ENCODE measurements at places on chromosomes 13 and 19. TPM values are rescaled to one million over a fixed set of nuclear protein-coding genes. Genes with fewer than 3 reads are reported as not detected.

GRCh38 chr19:33048806-33049676 lies 15.6 kb downstream of the RHPN2 start:
- DNase-seq: no peak
- no peak overlapping the region for H3K4me3 ChIP-seq
- no peaks in the 10 kb centered on the region for H3K36me3 ChIP-seq
- peaks cover 3% of the 10 kb centered on the region for H3K27me3 ChIP-seq
- no peak overlapping the region for H3K27ac ChIP-seq
- no peaks in the 10 kb centered on the region for H3K4me1 ChIP-seq

MEDAG gene
- total RNA-seq: not detected

ACP5 gene
- total RNA-seq: 35.0 TPM

DNA sequence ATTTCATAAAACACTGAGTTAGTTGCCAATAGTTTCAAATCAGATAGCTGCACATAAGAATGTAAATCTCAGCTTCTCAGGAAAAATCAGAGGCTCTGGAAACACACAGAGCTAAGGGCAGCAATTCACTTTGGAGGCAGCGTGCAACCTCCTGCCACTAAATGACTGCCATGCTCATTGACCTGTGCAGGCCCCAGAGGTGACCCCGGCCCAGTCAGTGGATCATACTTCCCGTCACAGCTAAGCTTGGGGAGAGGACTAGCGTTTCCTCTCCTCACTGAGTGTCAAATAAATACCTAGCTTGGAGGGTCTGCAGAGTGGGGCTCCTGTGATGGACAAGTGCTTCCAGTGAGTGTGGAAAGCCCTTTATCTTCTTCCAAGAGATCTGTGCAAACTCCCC lies 67.2 kb downstream of the UQCRFS1 start:
- peaks cover 2% of the 10 kb centered on the region for H3K27me3 ChIP-seq
- no peak overlapping the region for H3K27ac ChIP-seq
- H3K36me3 ChIP-seq: no peaks in the 10 kb centered on the region
- DNase-seq: no peak
- no peak overlapping the region for H3K4me3 ChIP-seq

- H3K36me3 ChIP-seq: no peaks in the 10 kb centered on the region
- peaks cover 2% of the 10 kb centered on the region for H3K4me1 ChIP-seq
- no peak overlapping the region for H3K4me3 ChIP-seq
- no peak for DNase-seq
Observed at GRCh38 chr19:17671906-17672305, 16.2 kb downstream of the UNC13A start.

NPHS1 gene
- total RNA-seq: not detected

GRCh38 chr13:112702341-112702985 lies 12.6 kb downstream of the ATP11A start:
- peaks cover 4% of the 10 kb centered on the region for H3K36me3 ChIP-seq
- no peak for DNase-seq
- no peak overlapping the region for H3K4me3 ChIP-seq
- H3K27ac ChIP-seq: no peak overlapping the region

FAM216B gene
- total RNA-seq: not detected

GRCh38 chr19:28345811-28346210 lies 867.1 kb downstream of the UQCRFS1 start:
- DNase-seq: no peak
- no peaks in the 10 kb centered on the region for H3K4me1 ChIP-seq
- no peak overlapping the region for H3K27ac ChIP-seq
- H3K36me3 ChIP-seq: no peaks in the 10 kb centered on the region

KLK15 gene
- not detected for total RNA-seq

DNA sequence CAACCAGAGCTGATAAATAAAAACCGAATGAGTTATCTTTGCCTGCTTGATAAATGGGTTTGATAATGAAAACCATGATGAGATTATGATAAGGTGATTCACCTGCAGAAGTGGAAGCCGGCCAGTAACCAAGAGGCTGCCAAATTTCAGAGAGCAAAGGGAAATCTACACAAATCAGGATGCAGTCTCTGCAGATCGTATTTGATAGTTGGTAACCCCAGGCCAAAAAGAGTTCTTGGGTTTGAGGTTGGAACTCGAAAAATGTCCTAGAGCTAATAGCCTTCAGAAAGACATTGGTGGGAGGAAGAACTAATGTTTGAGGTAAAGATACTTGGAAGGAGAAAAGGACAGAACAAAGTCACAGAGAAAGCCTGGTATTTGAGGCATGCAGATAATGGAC lies 9.6 kb upstream of the LATS2 start:
- H3K36me3 ChIP-seq: no peaks in the 10 kb centered on the region
- H3K4me1 ChIP-seq: peaks cover 24% of the 10 kb centered on the region
- peak overlapping the region; percentile 27 for H3K27ac ChIP-seq
- H3K27me3 ChIP-seq: no peaks in the 10 kb centered on the region
- no peak overlapping the region for H3K4me3 ChIP-seq

DNA sequence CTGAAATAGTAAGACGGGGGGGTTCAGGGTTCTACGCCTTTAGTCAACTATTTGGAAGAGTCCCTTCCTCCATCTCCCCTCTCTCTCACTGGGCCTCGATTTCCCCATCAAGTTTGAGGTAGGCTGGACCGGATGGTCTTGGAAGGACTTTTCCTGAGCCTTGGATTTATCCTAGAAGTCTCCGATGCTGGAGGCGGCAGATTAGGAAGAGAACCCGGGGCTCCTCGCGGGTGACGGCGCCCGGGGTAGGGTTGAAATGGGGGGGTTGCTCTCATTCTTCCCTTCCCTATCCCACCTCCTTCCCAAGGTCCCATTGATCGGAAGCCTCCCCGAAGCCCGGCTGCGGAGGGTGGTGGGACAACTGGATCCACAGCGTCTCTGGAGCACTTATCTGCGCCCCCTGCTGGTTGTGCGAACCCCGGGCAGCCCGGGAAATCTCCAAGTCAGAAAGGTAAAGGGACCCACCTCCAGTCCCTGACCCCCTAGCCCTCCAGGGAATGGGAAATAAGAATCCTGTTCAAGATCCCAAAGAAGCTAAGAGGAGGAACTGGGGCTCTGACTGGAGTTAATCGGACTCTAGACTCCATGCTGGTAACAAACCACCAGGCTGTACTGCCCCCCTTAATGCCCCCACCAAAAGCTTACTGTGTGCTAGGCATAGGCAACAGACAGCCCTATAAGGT lies 781 bp downstream of the QPCTL start:
- peaks cover 9% of the 10 kb centered on the region for H3K36me3 ChIP-seq
- peak overlapping the region; percentile 90 for H3K4me3 ChIP-seq
- peaks cover 17% of the 10 kb centered on the region for H3K4me1 ChIP-seq
- H3K27ac ChIP-seq: peak overlapping the region; percentile 86
- H3K27me3 ChIP-seq: no peaks in the 10 kb centered on the region

CACNG6 gene
- not detected for total RNA-seq

All from activated naive CD8-positive, alpha-beta T cell treated with anti-CD3 and anti-CD28 coated beads, Interleukin-2, amount 10 ng/mL, durations not matched to agents 7 days and 5 days (primary cell).